CD8-positive, alpha-beta memory T cell (primary cell): ENCODE measurements at places on chromosomes 11 and 22. TPM values are rescaled to one million over a fixed set of nuclear protein-coding genes. Genes with fewer than 3 reads are reported as not detected.

The SLC6A5 gene
- not detected for polyA plus RNA-seq

The DNAL4 gene
- polyA plus RNA-seq: 12.3 TPM

DNA sequence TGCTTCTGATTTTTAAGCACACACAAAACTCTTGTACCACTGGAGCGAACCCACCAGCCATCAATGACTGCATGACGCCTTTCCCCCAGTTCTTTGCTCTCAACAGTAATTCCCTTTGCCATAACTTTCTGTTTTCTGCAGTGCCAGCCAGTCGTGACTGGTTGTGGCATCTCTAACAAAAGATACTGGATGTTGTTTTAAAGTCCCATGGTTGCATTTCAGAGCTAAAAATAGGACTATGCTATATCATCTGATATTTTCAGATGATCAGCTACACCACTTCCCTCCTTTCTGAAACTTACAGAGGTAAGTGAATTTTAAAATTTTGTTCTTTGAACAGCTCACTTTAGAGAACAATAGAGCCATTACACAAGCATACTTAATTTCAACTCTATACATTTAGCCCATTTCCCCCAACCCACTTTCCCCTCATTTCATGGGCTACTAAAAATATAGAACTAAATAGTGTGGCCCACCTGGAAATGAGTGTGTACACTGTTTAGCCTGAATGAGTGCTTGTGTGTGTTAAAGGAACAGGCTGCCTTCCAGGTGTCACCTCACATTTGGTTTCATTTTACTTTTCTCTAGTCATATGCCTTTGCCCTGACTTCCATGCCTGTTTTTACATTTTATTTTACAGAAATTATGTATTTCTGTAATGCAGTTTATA lies 136.9 kb upstream of the ZC3H12C start:
- H3K27me3 ChIP-seq: no peaks in the 10 kb centered on the region
- DNase-seq: no peak
- no peaks in the 10 kb centered on the region for H3K36me3 ChIP-seq
- H3K27ac ChIP-seq: no peak overlapping the region
- no peak overlapping the region for H3K4me3 ChIP-seq

The MPZL3 gene
- 10.6 TPM for polyA plus RNA-seq

DNA sequence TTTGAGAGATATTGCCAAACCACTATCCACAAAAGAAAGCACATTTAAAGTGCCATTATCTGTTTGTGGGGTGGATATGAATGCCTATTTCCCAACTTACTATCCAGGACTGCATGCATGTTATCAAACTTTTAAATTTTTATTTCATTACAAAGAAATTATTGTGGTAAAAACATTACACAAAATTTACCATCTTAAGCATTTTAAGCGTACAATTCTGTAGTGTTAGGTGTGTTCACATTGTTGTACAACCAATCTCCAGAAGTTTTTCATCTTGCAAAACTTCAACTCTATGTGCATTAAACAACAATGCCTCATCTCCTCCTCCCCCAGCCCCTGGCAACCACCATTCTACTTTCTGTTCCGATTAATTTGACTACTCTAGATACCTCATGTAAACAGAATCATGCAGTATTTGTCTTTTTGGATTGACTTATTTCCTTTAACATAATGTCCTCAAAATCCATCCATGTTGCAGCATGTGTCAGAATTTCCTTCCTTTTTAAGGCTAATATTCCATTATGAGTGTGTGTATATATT lies 17.6 kb upstream of the CD44 start:
- H3K4me3 ChIP-seq: no peak overlapping the region
- no peak for DNase-seq

DNA sequence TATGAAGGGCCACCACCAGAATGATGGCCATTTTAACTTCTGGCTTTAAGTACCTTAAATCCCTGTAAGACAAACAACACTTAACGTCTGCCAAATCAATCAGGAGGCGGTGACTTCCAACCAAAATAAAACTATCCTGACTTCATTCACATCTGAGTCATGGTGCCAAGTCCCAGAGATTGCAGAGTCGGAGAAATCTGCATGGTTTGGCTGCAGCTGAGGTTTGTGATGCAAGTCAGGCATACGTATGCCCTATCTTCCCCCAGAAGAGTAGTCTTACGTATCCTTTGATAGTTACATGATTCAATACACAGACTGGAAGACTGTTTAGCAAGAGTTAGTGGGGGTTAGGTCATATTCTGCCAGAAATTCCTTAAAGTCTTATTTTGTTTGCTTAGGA lies 1.7 kb upstream of the GAB2 start:
- no peak overlapping the region for H3K4me3 ChIP-seq
- H3K27me3 ChIP-seq: peaks cover 9% of the 10 kb centered on the region
- H3K36me3 ChIP-seq: no peaks in the 10 kb centered on the region
- DNase-seq: no peak
- H3K4me1 ChIP-seq: peaks cover 6% of the 10 kb centered on the region
- no peak overlapping the region for H3K27ac ChIP-seq

DNA sequence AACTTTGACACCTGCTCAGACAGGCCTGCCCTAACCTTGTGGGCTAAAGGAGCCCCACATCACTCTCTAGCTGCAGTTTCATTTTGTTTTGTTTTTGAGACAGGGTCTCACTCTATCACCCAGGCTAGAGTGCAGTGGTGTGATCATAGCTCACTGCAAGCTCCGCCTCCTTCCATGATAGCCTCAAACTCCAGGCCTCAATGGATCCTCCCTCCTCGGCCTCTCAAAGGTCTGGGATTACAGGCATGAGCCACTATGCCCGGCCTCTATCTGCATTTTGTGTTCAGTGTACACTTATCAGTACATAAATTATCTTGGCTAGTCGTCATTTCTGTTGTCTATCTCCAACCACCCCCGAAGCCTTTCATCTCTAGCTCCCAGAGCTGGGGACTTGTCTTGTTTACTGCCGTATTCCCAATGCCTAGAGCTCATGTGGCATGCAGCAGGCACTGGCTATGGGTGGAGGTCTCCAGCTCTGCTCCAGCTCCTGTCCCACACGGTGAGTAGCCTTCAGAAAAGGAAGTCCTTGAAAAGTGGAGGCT lies 22.1 kb upstream of the PEX26 start:
- H3K27me3 ChIP-seq: no peaks in the 10 kb centered on the region
- no peak overlapping the region for H3K4me3 ChIP-seq
- no peaks in the 10 kb centered on the region for H3K4me1 ChIP-seq

The SPTBN2 gene
- not detected for polyA plus RNA-seq

- H3K27ac ChIP-seq: no peak overlapping the region
- H3K36me3 ChIP-seq: no peaks in the 10 kb centered on the region
- H3K4me3 ChIP-seq: no peak overlapping the region
These were observed 159.7 kb downstream of the DDX10 start for GRCh38 chr11:108824545-108824944.
